ENCODE measurements at places on chromosomes 13 and 19.
A peak's percentile ranks its signal among the peaks of the same experiment; 100 is the strongest.

DNA sequence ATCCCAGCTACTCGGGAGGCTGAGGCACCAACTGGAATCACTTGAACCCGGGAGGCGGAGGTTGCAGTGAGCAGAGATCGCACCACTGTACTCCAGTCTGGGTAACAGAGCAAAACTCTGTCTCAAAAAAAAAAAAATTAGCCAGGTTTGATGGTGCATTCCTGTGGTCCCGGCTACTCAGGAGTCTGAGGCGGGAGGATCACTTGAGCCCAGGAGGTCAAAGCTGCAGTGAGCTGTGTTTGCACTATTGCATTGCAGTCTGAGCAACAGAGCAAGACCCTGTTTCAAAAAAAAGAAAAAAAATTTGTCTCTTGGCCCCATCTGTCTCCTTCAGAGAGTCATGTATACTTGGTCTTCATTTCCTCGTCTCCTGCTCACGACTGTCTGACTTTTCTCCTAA, 1.6 kb downstream of the CCDC97 start:
- DNase-seq = no peak

GRCh38 chr19:48994035-48994386, 324 bp downstream of the RUVBL2 start:
- DNase-seq = no peak

DNA sequence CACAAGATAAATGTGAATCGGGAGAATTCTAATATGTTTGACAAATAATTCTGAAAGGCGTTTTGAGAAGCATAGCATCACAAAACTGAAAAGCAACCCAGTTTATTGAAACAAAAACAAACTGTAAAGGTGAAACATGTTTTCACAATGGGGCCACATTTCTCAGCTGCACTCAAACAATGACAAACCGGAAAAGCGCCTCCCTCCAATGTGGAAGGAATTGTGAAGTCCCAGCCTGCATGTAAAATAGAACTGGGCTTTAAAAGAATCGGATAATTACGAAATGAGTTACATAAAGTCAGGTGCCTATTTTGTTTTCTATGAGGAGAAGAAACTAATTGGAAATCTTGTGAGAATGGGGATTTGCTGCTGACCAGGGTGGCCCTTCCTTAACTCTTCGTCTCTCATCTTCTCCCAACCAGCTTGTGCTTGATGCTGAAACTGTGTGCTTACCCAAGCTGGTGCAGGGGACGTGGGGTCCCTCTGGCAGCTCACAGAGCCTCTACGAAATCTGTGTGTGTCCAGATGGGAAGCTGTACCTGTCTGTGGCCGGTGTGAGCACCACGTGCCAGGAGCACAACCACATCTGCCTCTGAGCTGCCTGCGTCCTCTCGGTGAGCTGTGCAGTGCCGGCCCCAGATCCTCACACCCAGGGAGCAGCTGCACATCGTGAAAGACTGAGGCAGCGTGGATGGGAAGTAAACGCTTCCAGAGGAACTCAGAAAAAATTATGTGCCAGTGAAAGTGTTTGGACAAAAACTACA, 109.4 kb downstream of the SACS start:
- DNase-seq = no peak

DNA sequence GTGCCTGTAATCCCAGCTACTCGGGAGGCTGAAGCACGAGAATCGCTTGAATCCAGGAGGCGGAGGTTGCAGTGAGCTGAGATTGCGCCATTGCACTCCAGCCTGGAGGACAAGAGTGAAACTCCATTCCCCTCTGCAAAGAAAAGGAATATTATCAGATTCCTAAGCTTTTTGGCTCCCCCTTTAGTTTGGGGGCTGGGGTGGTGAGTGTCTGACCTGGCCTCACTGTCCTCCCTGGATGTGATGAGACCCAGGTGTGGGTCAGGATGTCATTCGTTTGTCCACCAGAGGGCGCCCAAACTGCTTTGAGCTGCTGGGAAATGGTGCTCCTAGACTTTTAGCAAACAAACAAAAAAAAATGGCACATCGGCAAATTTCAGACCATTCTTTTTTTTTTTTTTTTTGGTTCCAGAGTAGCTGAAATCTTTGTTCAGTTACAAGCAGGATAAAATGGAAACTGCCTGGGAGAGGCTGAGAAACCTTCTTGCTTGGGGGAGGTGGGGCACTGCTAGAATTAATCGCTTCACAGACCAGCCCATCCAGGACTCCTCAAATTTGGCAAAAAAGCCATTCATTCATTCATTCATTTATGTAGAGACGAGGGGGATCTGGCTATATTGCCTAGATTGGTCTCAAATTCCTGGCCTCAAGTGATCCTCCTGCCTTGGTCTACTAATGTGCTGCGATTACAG, 29.4 kb downstream of the SPC24 start:
- DNase-seq = peak; percentile 53

GRCh38 chr13:71701741-71702140, 165.3 kb downstream of the DACH1 start:
- no peak for DNase-seq

DNA sequence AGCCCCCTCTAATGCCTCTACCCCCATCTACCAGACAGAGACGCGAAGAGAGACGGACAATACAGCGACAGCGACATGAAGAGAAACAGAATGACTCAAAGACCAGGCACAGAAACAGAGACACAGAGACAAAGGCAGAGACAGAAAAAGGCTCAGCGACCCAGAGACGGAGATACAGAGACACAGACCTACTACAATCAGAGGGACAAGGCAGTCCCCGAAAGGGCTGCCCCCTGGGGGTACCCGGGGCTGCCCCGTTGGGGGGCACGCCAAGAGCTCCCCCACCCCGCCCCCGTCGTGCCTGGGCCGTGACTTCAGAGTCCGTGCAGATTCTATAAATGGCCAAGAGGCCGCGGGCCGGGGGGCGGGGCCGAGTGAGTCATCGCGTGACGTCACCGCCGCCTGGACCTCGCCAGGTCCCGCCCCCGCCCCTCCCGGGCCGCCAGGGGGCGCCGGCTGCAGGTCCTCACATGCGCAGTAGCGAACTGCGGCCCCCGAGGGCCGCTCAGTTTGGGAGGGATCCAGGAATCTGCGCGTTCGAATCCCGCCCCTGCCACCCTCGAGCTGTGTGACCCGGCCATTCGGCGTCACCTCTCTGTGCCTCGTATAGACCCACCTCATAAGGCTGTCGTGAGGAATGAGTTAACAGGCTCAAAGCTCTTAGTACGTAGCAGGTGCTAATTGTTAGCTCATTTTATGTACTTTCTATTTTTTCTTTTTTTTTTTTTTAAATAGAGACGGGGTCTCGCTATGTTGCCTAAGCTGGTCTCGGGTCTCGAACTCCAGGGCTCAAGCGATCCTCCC, 2.7 kb upstream of the CNN1 start:
- DNase-seq = peak; percentile 70

GRCh38 chr19:17075864-17076542, 426 bp downstream of the MYO9B start:
- no peak for DNase-seq

- no peak for DNase-seq
These were observed 175.1 kb downstream of the ITGBL1 start for GRCh38 chr13:101627556-101627943.

DNA sequence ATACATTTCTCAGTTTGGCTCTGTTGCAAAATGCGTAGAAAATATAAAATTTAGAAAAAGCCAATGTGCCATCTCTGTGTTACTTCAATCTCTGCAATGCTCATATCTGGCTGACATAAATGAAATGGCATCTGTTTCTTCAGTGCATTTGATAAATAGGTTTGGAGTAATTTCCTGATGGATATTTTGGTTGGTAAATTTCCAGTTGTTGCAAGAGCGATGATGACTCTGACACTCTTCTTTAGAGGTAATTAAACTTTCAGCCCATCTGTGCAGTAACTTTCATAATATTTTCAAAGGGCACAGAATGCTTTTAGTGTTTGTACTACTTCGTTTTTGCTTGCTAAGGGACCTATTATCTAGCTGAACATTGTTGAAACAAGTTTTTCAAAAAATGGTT, 1286.4 kb downstream of the PCDH9 start:
- no peak for DNase-seq

DNA sequence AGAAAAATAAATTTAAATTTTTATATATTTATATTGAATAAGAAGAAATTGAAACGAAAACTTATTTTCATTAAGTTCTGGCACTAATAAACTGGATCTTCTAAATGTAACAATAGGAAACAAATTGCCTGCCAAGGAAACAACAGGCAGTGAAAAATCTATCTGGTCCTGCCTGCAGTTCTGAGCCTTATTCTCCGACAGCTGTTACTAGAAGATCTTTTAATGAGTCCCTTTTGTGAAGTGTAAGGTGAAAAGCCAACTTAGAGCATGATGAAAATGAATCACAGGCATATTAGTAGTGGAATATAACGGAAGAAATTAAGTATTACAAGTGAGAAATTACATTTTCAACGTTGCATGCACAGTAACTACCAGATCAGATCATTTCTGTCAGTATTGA, 1002.7 kb upstream of the PCDH20 start:
- DNase-seq = no peak

DNA sequence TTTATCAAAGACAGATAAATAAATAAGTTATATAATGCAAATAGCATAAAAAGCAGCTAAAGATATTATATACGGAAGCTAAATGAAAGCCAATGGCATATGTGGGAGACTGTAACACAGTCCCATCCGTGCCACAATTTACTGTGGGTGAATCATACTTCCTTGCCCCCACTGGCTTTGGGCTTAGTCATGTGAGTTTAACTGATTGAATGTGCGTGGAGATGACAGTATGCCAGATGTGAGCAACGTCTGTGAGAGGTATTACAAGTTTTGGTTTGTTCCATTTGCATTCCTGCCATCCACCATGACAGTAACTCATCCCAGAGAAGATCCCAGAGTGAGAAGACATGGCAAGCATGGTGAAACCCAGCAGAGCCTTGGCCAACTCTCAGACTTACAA, 340.0 kb downstream of the SUCLA2 start:
- DNase-seq = no peak

DNA sequence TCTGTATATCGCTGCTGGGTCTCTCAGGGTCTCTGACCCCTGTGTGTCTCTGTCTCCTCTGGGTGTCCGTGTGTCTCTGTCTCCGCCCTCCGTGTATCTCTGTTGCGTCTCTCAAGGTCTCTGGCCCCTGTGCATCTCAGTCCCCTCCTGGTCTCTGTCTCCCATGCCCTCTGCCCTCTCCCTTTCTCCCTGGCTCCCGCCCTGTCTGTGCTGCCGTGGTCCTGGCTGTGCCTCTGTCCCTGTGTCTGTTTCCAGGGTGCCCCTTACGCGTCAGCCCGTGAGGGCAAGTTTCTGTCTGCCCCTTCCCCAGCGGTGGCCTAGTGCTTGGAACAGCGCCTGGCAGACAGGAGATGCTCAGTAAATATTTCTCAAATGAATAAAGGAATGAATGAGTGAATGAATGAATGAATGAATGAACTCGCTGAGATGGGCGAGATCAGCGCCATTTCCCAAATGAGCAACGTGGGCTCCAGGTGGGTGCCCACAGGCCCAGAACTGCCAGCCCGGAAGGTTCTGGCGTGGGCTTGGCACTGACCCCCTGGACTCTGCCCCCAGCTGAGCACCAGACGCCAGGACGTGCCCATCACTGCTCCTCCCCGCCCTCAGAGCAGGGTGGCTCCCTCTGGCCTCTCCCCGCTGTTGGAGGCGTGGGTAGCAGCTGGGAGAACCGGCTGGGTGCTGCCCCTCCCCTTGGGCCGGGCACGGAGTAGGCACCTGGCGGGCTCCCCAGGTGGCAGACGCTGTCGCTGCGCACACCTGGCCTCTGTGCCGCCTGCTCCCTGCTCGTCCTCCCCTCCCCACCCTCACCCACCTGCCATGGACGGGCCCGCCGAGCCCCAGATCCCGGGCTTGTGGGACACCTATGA, at the start of gene SULT2B1:
Gene SULT2B1, plus strand, starts transcription at position 736 of the 866 bp plus-strand sequence. Its CDS starts 81 bp downstream, at position 817.
- no peak for DNase-seq

DNA sequence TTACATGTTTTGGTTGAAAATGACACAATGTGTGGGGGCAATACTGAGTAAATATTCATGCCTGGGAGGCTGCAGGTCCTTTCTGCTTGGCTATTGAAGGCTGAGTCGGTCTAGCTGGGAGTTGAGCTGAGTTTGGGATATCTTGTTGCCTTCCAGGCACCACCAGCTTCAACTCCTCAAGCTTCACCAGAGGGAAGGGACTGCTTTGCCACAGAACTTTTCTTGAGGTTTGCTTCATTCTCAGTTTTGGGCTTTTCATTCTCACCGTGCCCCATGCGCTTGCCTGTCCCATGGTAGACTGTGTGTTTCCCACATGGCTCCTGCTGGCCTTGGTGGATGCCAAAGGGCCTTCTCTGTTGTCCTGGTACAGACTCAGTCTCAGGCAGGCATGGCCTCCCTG, 198.2 kb upstream of the SOX1 start:
- no peak for DNase-seq

DNA sequence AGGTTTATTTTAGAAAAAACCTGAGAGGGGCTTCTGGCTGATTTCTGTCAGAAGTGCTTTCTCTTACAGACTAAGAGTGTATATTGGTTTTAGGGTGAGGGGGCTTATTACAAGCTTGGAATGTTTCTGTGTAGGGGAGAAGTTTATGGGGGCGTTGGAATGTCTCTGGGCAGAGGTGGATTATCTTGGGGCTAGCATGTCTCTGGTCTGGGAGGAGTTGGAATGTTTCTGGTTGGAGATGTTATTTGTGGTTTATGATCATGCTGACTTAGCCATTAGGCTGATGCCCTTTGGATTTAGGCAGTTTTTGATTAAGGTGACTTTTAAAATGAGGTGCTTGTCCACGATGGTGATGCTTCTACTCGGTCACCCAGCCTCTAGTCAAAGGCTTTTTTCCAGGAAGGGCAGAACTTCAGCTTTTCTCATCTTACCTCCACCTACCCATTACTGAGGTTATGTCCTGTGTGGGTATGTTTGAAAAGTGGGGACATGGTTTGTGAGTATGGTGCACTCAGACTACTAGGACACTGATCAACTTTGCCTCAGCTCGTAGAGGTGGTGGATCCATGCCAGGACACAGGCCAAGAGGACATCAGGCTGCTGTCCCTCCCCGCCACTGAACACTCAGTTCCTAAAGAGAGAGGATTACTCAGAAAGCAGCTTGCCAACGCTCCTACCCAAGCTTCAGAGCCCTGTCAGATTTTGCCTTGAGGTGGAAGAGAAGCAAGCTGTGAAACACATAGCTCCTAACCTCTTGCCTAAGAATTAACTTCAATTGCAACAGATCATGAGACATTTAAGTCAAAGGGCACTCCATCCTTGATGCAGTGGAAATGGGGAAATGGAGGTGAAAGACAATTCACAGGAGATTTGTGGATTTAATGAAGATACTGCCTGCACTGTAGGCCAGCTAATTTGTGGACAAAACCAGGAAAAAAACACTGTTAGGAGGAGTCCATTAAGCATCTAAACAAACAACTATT, 63.6 kb downstream of the ZNF44 start:
- DNase-seq = no peak

DNA sequence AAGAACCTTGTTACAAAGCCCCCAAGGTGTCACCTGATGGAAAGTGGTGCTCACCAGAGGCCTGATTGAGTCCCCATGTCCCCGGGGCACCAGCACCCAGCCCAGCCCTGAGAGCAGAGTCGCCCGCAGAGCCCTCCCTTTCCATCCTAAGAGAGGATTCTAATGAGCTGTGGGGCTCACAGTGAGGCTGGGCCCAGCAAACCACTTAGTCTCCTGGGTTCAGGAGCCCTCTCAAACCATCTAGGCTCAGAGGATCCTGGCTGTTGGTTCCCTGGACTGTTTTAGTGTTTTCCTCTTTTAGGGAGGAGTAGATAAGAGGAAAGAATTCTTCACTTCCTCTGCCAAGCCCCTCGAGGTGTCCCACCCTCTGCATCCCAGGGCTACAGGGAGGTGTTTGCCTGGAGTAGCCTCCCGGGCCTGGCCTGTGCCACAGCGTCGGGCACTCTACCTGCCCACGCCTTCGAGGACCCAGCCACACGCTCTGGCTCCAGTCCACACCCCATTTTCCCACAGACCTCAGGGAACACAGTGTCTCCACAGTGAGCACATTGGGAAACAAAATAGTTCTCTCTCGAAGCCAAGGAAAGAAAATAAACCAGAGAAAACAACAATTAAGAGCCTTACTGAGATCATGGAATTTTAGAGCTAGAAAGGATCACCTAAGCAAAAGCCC, 34.4 kb downstream of the DHRS12 start:
- DNase-seq = no peak

Data from stimulated activated CD8-positive, alpha-beta memory T cell treated with anti-CD3 and anti-CD28 coated beads, Interleukin-7, amount 100 ng/mL, for 48 hours (primary cell).